ENCODE measurements at places on chromosomes 3 and 15. TPM values are rescaled to one million over a fixed set of nuclear protein-coding genes. Genes with fewer than 3 reads are reported as not detected.

The BFSP2 gene
- not detected for total RNA-seq

The WDR48 gene
- total RNA-seq, result 11.7 TPM

The ASB14 gene
- not detected for total RNA-seq

The ST3GAL6 gene
- 3.2 TPM for total RNA-seq

The PLA1A gene
- not detected for total RNA-seq

The NAALADL2 gene
- 0.23 TPM for total RNA-seq

The GOLGA8J gene
- not detected for total RNA-seq

All from airway epithelial cell (primary cell).